GDM1 (cell line): ENCODE measurements at places on chromosomes 1 and 21.

DNA sequence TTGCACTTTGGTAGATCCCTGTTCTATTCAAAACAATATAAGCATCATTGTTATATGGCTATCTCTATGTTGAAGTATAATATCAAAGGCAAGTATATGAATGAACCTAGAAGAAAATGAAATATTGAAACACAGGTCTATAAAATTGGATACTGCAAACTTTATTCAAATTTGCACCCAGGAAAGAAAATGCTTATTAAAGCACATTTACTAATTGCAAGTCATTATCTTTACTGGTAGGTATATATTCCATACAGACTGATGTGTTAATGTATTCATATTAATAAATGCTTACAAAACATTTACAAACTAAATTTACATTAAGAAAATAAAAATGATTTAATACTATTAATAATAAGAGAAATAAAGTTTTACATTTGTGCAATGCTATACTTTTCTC, 469.8 kb downstream of the NCAM2 start:
- DNase-seq, result no peak

DNA sequence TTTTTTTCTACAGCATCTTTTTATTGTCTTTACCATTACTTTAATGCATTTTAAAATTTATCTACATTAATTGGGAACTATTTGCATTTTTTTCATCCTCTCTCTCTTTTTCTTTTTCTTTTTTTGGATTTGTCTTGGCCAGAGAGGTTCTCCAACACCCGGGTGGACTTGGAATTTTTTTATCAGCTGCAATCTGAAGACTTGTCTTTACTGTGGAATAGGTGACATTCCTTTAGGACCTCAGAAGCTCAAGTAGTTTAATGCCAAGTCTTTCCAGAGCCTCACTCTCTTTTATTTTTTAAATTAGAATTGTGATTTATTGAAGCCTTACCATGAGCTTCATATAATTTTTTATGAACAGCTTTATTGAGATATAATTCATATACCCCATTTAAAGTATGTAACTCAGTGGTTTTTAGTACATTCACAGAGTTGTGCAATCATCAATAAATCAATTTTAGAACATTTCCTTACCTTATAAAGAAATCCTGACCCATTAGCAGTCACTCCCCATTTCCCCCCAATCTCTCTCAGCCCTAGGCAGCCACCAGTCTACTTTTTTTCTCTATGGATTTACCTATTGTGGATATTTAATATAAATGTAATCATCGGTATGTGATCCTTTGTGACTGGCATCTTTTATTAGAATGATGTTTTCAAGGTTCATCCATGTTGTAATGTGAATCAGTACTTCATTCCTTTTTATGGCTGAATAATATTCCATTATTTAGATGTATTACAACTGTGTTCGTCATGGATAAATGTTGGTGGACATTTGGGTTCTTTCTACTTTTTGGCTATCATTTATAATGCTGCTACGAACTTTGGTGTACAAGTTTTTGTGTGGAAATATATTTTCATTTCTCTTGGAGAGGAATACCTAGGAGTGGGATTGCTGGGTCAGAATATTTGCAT, 6.2 kb downstream of the TUFT1 start:
- no peak for DNase-seq

DNA sequence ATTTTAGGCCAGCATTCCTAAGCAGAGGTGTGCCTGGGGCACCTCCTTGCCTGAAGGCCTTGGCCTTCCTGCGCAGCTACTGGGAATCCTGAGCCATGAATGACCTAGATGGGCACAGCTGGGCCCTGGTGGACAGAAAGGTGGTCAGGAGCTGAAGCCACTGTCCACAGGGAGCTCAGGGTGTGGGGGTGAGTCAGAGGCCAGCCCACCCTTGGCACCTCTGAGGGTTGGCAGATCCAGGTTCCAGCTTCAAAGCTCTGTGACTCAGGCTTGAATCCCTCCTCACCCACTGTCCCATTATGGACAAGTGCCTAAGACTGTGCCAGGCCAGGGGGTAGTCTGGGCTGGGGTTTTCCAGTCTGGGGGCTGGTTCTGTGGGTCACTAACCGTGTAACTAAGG, 6.4 kb upstream of the EDN2 start:
- no peak for DNase-seq

GRCh38 chr1:244497805-244498204, 36.7 kb downstream of the CATSPERE start:
- DNase-seq, result no peak

GRCh38 chr1:9385801-9386573, 93.3 kb downstream of the SPSB1 start:
- no peak for DNase-seq
